ENCODE measurements at places on chromosomes 13 and 19. TPM values are rescaled to one million over a fixed set of nuclear protein-coding genes. Genes with fewer than 3 reads are reported as not detected.

ZNF101 gene
- 7.3 TPM for total RNA-seq

CATSPERD gene
- total RNA-seq = not detected

ARGLU1 gene
- total RNA-seq = 63.7 TPM

LILRA1 gene
- total RNA-seq = 3.7 TPM

NDUFA13 gene
- 295 TPM for total RNA-seq

ZNF844 gene
- total RNA-seq = 3.0 TPM

MCF2L gene
- 97.6 TPM for total RNA-seq

MBD3L2 gene
- not detected for total RNA-seq

TMEM86B gene
- total RNA-seq = 1.6 TPM

KLK12 gene
- not detected for total RNA-seq

TEX30 gene
- 9.2 TPM for total RNA-seq

FUT6 gene
- not detected for total RNA-seq

TYROBP gene
- 201 TPM for total RNA-seq

N4BP2L1 gene
- total RNA-seq = 10.1 TPM
